ENCODE measurements at places on chromosomes 1 and 21. TPM values are rescaled to one million over a fixed set of nuclear protein-coding genes. Genes with fewer than 3 reads are reported as not detected.
A peak's percentile ranks its signal among the peaks of the same experiment; 100 is the strongest.

- no peaks in the 10 kb centered on the region for H3K27me3 ChIP-seq
- peaks cover 31% of the 10 kb centered on the region for H3K4me1 ChIP-seq
Observed at GRCh38 chr1:221724931-221725605, 16.8 kb downstream of the DUSP10 start.

- H3K27ac ChIP-seq, result no peak overlapping the region
- H3K4me3 ChIP-seq, result no peak overlapping the region
- H3K27me3 ChIP-seq, result no peaks in the 10 kb centered on the region
- no peaks in the 10 kb centered on the region for H3K4me1 ChIP-seq
Observed at GRCh38 chr1:207711285-207711684, 40.6 kb upstream of the CD46 start.

GRCh38 chr1:29398431-29398830, 162.1 kb downstream of the PTPRU start:
- H3K27ac ChIP-seq, result no peak overlapping the region
- H3K36me3 ChIP-seq, result no peaks in the 10 kb centered on the region
- H3K27me3 ChIP-seq, result no peaks in the 10 kb centered on the region
- no peaks in the 10 kb centered on the region for H3K4me1 ChIP-seq

DNA sequence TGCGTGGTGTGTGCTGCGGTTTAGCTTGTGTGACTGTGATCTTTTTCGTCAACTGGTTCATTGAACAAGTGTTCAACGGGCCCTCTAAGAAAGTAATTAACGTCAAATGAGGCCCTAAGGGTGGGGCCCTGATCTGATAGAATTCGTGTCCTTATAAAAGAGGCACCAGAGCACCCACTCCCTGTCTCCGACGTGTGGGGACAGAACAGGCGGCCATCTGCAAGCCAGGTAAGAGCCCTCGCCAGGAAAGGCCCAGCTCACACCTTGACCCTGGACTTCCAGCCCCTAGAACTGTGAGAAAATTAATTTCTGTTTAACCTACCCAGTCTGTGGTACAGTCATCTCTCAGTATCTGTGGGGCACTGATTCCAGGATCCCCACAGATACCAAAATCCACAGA, 20.4 kb upstream of the SAMD11 start:
- peaks cover 6% of the 10 kb centered on the region for H3K27me3 ChIP-seq
- DNase-seq, result peak; percentile 16
- H3K4me3 ChIP-seq, result no peak overlapping the region
- no peak overlapping the region for H3K27ac ChIP-seq
- no peaks in the 10 kb centered on the region for H3K36me3 ChIP-seq
- peaks cover 22% of the 10 kb centered on the region for H3K4me1 ChIP-seq

Gene RIMKLA
- not detected for total RNA-seq

DNA sequence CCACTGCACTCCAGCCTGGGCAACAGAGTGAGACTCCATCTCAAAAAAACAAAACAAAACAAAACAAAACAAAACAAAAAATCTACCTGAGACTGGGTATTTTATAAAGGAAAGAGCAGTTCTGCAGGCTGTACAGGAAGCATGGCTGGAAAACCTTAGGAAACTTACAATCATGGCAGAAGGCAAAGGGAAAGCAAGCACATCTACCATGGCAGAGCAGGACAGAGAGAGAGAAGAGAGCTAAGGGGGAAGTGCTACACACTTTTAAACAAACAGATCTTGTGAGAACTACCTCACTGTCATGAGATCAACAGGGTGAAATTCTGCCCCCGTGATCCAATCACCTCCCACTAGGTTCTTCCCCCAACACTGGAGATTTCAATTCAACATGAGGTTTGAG, 198.3 kb upstream of the SAMSN1 start:
- no peak overlapping the region for H3K27ac ChIP-seq
- H3K4me1 ChIP-seq, result no peaks in the 10 kb centered on the region
- DNase-seq, result no peak

DNA sequence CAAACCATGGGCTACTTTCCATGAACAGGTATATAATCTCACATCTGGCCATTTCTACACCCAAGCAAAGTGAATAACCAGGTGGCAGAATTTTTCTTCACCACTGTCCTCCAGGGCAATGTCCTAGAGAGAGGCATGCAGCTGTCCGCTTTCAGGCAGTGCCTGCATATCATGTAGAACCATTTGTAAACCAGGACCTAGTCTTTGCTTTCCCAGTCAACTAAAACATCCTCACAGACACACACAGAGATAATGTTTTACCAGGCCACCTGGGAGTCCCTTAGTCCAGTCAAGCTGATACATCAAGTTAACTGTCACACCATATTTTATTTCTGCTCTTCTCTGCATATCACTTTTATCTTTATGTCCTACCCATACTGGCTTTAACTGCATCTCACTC, 26.2 kb downstream of the TNFSF18 start:
- H3K27ac ChIP-seq, result no peak overlapping the region
- peaks cover 20% of the 10 kb centered on the region for H3K4me1 ChIP-seq
- no peak overlapping the region for H3K4me3 ChIP-seq

Gene CSF3R
- 0.30 TPM for total RNA-seq

All from B cell (primary cell).